ENCODE measurements at places on chromosomes 11 and 22.

- no peak for DNase-seq
Observed at GRCh38 chr22:44620841-44621257, 81.2 kb upstream of the PRR5 start.

DNA sequence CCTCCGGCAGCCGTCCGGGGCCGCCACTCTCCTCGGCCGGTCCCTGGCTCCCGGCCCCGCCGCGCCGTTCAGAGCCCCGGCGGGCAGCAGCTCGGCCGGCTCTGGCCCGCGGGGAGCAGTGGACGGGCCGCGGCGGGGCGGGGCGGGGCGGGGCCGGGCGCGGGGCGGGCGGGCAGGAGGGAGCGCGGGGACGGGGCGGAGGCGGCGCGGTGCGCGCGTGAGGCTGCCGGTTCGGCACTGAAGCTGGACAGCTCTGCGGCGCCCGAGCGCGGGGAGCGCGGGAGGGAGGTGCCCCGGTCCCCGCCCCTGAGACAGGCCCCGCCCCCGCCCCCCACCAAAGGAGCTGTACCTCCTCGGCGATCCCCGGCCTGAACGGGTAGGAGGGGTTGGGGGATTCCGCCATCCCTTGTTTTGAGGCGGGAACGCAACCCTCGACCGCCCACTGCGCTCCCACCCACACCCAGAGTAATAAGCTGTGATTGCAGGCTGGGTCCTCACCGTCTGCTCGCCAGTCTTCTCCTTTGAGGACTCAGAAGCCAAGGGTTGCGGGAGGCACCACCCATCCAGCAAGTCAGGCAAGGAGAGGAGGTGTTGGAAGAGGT lies at the start of gene DRD2:
DRD2 (minus strand) TSS at position 239 of the 602 bp plus-strand sequence. CDS start 50,747 bp downstream, outside the sequence.
- DNase-seq = no peak

GRCh38 chr11:33842236-33842915 lies 49.5 kb downstream of the LMO2 start:
- DNase-seq = no peak

DNA sequence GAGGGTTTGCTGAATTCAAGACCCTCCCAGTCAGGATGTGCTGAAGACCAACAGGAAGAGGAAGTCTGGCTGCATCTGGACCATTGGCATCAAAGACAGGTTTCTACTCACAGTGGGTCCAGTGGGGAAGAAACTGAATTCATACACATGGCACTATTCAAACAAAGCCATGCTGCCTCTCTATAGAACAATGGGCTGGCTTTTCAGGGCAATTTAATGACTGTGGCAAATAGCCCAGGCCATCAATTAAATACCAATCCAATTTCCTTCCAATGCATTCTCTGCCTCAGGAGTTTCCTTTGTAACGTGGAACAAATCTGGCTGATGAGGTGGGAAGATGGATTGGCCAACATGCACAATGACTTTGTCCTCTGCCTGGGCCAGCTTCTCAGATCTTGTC lies 98.6 kb downstream of the SEZ6L start:
- no peak for DNase-seq

- no peak for DNase-seq
Observed at GRCh38 chr11:107592231-107592590, 1.3 kb downstream of the ELMOD1 start.

DNA sequence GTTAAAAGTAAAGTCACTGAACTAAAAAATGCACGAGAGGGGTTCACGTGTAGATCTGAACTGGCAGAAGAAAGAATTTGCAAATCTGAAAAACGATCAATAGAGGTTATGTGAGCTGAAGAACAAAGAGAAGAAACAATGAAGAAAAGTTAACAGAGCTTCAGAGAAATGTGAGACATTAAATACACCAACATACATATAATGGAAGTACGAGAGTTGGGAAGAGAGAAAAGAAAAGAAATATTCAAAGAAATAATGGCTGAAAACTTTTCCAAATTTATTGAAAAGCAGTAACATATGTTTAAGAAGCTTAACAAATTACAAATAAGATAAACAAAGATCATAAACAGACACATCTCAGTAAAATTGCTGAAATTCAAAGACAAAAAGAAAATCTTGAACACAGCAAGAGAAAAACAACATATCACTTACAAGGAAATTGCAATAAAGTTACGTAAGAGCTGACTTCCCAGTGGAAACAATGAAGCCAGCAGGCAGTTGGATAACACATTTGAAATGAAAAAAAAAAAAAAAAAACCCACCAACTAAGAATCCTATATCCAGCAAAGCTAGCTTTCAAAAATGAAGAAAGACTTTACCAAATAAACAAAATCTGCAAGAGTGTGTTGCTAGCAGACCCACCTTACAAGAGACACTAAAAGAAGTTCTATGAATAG lies 56.8 kb downstream of the EMSY start:
- no peak for DNase-seq

DNA sequence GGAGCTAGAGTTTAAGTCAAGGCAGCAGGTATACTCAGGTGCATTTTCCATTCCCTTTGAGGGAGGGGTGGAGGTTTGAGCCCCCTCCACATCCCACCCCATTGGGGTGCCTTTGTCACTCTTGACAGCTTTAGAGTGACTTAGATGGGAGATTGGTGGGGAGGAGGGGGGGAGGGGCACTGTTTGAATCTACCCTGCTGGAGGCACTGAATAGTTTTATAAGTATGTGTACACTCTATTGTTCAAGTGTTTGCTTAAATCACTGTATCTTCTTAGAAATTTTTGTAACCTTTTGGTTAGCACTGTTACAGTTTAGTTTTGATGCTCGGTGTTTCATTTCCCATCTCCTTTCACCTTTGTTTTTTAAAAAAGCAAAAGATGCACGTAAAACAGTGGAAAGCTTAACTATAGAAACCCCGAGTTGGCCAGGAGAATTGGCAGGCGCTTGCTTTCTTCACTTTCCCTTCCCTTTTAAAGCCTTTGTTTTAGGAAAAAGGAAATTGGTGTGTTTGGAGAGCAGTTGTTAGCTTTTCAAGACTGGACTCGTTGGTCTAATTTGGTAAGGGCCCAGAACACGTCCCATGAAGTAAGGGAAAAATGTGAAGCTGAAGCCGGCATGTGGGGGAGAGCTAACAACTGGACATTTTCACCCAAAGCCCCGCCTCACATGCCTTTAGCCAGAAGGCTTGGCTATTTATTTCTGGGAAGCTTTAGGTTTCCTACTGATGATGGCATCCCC lies 42.8 kb downstream of the TNRC6B start:
- no peak for DNase-seq

GRCh38 chr11:3962406-3962840 lies 107.0 kb downstream of the STIM1 start:
- DNase-seq = peak; percentile 67

- DNase-seq = no peak
Observed at GRCh38 chr22:20776624-20777405, 2.9 kb downstream of the SERPIND1 start.

GRCh38 chr11:35343033-35343598 lies 76.2 kb downstream of the SLC1A2 start:
- no peak for DNase-seq

DNA sequence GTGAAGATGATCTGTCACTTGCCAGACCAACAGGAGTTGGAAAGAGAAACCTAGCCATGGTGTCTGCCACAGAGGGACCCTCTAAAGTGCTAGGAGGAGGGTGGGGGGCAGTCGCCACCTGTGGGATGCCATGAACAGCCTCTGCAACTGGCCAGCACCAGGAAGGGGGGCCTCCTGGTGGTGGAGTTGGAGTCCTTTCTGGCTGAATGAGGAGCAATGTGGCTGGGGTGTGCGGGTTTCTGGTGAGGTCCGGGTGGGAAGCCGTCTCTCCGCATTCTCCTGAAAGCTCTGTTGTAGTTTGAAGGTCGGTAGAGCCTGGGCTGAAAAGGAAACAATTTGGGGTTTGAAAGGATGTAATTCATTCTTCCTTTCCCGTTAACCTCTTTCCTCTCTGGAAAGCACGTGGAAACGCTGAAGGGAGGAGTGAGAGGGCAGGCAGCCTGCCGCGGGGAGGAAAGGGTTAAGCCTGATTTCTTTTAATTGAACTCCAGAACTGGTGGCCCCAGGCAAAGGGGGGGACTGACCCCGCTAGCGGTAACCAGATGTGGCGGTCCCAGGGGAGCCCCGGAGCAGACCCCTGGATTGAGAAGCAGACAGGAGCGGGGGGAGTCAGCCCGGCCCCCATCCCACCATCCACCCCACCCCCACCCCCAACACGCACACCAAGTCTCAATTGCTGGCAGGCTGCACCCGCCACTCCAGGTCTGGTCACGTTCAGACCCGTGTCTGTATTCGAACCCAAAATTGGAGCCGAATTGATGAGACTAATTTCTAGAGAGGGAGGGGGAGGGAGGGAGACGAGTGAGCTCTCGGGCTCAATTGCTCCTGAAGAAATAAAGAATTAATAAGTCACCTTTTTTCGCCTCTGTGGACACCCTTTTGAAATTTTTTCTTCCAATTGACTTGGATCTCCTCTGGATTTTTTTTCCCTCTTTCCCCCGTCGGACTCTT lies 1.8 kb upstream of the FLI1 start:
- DNase-seq = no peak

DNA sequence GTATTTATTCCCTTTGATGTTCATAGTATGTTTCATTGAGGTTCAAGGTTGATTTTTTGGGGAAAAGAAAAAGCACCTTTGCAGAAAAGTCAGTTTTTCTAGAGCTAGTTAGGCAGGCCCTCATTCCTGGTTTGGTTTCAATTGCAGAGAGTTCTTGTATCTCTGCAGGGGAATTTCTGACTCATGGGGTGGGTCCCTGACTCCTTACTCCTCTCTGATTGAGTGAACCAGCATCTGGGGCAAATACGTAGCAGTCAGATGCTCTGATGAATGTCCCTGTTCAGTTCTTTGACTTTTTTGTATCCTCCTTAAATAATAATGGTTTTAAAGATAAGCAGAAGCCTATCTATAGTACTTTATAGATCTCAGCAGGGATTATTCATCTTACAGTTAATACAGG lies 7.7 kb upstream of the NCR3LG1 start:
- peak; percentile 87 for DNase-seq

DNA sequence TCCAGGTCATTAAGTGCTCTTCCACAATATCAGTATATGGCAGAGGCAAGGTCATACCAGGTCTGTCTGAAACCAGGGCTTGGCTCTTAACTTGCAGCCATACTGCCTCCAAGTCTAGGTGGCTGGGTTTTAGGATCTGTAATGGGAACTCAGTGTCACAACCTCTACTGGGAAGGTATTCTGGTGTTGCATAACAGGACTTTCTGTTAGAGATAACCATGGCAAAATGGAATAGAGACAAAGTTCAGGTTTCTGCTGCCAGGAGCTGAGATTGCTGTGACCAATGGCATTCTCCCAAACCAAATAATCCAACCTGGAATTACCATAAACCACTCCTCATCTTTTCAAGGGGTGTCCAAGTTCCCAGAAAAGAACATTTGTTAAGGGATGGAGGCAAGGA lies 6.8 kb upstream of the SAA1 start:
- DNase-seq = no peak

DNA sequence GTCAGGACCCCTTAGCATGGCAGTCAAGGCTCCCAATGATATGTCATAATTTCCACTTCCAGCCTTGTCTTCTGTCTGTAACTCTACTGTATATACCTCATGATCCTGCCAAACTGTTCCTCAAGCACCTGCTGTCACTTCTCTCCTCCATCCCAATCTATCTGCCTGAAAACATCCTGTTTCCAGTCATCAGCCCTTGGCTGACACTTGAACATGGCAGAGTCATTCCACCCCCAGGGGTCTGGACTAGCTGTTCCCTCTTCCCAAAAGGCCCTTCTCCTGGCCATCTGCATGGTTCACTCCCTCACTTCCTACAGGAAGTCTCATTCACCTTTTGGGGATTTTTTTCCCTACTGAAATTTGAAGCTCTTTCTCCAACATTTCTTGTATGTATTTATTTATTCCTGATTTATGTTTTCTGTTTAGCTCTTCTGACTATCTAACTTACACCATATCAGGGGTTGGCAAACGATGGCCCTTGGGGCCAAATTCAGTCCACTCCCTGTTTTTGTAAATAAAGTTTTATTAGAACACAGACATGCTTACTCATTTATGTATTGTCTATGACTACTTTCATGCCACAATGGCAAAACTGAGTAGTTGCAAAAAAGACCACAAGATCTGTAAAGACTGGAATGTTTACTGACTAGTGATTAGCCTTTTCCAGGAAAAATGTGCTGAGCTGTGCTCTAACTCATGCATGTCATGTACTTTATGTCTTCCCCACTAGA lies 278.4 kb downstream of the KIRREL3 start:
- DNase-seq = peak; percentile 27

DNA sequence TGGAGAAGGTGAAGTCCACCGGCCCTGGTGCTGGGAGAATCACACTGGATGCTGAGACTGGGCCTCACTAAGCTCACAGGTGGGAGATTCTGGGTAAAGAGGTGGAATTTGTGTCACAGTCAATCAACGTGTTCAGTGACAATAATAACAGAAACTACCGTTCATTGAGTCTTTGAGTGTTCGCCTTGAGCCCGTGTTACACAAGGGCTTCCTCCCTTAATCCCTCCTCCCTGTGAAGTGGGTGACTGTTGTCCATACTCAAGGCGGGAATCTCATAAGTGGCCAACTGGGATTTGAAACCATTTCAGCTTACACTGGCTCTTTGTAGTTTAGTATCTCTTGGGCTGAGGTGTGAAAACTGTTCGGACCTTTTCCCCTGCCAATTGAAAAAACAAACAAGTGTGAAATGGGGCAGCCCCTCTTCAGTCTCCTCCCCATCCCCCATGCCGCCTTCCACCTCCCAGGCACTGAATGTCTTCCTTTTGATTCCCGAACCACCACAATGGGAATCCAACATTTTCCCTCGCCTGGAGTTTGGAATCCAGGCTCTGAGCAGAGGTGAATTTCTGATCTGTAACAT lies 502.4 kb downstream of the MIAT start:
- DNase-seq = no peak

DNA sequence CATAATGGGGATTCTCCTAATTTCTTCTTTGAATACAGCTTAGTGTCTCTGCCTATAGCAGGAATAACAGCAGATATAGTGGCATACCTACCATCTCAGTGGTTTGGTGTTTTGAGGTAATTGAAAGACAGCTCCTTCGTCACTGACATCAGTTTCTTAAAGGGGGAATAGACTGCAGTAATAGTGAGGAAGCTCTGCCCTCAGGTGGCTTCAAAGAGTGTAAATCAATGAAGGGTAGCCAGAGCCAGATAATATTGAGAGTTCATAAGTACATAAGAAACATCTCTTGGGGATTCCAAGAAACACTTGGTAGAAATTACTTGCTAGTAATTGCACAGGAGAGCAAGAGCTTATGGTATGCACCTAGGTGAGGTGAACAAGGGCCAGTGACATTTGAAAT lies 4.4 kb downstream of the OR6M1 start:
- DNase-seq = no peak

DNA sequence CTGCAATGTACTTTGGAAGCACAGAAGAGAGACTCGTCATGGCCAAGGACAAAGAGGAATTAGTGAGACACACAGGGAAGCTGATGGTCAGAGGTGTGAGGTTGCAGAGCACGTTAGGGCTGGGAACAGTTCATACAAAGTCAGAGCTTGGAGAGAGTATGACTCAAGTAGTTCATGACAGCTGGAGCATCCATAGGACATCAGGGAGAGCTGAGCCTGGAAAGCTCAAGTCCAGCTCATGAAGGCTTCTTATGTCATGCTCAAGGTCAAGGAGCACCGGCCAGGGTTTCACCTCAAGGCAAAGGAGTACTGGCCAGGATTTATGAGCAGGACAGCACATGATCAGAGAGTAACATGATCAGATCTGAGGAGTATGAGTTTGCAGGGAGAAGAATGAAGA lies 64.6 kb upstream of the CHST1 start:
- DNase-seq = no peak

- DNase-seq = no peak
Observed at GRCh38 chr22:50687829-50688228, 15.2 kb downstream of the SHANK3 start.

All from IMR-90 (cell line).